Spinal cord (tissue), 10 donors: ENCODE measurements at places on chromosomes 12 and 14. TPM values are rescaled to one million over a fixed set of nuclear protein-coding genes. Genes with fewer than 3 reads are reported as not detected.

GRCh38 chr12:121649819-121650353, 19.6 kb downstream of the MORN3 start:
- DNase-seq, result no peak

DNA sequence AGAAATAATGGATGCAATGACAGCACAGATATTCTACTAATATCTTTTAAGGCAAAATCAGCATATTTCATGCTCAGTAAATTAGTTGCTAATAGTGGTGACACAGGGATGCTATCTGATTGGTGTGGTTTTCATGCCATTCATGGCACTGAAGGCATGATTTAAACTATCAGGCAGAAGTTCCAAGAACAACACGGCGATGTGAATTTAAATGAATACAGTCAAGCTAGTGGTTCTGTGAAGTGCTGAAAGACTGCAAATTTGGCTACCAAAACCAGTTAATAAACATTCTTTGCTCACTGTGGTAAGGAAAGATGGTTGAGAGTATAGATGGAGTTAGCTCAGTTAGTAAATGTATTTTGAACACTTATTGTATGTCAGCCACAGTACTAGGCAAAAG, 272.0 kb upstream of the DIO2 start:
- no peak for DNase-seq

- no peak for DNase-seq
These were observed 50.9 kb downstream of the TRPV4 start for GRCh38 chr12:109782326-109782703.

- DNase-seq, result no peak
These were observed 101.5 kb downstream of the GPR135 start for GRCh38 chr14:59363531-59364226.

DNA sequence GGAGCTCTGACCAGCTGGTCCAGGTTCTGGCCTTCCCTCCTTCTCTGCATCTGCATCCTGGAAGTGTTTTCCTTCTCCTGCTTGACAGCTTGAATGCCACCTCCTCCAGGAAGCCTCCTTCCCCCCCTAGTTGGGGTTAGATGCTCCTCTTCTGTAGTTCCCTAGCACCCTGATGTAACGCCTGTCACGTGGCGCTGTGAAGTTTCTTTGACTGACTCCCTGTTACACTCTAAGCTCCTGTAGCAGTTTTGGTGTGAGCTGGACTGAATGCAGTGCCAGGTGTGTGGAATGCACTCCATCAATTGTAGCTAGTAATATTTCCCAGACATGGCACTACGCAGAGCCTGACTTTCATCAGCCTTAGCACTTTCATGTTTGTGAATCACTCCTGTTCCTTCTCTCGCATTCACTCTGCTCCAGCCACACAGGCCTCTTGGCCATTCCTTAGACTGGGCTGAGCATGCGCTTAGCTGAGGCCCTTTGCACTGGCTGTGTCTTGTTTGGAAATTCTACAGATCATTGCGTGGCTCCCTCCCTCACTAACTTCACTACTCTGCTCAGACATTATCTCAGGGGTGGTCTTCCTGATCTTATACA, 2.1 kb upstream of the FAIM2 start:
- DNase-seq, result no peak

DNA sequence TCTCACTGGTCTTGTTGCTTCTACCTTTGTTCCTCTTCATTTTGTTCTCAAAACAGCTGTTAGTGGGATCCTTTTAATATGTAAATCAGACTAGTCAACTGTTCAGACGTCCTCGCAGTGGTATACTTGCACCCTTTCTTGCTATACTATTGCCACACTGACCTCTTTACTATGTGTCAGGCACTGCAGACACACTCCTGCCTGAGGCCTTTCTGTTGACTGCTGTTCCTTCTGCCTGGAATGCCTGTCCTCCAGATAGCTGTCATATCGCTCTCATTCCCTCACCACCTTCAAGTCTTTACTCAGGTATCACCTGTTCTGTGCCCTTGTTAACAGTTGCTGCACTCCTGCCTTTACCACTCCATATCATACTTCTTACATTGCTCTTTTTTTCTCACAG, 90.0 kb upstream of the TMEM263 start:
- no peak for DNase-seq

GRCh38 chr14:39431416-39432178, 636 bp downstream of the FBXO33 start:
- no peak for DNase-seq

DNA sequence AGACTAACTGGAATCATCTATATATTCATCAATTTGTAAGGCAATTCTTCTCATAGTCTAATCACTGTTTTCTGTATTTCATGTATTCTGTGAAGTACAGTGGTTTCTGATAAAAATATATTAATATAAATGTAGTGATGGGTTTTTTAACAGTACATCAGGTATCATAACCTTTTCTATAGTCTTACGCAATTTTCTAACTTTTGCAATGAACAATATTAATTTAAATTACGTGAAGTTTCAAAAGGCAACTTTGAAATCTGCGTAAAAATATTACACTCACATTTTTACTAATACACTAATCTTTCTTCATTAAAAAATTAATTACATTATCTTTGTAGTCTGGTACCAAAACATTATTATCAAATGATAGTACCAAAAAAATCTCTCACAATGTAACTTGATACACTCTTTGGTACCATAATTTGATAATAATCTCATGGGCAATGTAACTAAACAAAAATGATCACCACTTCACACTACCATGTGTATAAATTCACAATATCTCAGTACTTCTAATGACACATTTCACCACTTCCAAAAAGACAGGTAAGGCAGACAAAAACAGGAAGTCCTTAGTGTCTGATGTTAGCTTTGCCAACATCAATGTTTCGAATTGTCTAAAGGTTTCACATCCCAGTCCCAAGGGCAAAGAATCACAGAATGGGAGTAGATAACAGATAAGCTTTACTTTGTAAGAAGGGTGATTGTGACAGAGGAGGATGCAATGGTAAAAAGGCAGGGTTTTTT, 8.7 kb downstream of the DNAI7 start:
- no peak for DNase-seq

DNA sequence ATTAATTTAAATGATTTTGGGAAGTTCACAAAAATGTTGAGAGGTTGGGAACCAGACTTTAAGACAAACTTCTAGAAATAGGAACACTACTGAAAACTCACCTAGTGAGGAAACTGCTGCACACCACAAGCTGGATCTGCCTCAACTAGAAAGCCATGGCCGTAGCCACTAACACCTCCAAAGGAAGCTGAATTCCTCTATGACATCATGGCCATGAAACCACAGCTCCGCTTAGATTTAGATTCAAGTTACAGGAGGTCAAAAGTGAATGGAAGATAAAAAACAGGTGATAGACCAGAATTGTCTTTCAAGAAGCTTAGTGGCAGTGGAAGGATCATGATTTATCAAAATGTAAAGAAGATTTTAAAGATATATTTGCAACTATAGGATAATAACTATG, 208.8 kb upstream of the ALG10 start:
- DNase-seq, result no peak

DNA sequence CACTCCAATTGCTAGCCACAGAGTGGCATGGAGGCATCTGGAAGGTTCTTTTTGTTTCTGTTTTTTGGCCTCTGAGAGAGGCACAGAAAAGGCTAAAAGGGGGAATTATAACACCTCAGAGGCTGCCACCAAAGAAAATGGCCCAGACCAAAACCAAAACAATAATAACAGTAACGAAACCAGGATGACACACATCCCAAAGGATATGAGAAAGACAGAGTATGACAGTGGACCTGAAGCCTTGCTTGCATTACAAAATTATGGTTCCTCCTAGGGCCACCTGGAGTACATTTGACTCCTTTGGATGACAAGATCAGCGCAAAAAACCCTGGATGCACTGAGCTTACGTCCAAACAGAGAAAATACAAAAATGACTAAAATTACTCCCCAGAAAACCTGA, 152.7 kb downstream of the AEBP2 start:
- DNase-seq, result no peak

DNA sequence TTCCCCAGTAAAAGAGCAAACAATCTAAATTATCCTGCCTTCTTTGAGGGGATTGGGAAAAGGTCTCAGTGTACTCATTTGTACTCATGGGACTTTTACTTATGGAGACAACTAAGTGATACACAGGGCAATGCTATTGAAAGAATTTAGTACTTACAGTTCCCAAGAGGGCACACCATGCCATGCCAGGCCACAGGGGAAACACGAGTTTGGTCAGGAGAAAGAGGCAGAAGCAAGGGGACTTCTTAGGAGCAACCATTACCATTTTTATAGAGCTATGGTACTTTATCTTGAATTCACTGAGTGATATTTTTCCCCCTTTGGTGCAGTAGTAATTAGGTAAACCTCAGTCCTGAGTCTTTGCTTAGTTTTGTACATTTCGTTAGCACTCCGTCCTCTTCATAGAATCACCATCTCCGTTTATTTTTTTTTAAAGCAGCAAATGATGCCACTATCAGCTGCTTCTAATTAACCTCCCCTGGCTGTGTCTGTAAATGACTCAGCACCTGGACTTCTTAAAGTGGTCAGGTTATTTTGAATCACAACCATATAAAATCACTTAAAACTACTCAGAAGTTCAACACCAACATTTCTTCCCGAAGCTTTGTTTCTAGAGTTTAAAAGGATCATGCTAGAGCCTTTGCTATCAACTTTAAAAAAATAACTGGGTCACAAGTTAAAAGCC, 5.9 kb upstream of the WASHC3 start:
- no peak for DNase-seq

DNA sequence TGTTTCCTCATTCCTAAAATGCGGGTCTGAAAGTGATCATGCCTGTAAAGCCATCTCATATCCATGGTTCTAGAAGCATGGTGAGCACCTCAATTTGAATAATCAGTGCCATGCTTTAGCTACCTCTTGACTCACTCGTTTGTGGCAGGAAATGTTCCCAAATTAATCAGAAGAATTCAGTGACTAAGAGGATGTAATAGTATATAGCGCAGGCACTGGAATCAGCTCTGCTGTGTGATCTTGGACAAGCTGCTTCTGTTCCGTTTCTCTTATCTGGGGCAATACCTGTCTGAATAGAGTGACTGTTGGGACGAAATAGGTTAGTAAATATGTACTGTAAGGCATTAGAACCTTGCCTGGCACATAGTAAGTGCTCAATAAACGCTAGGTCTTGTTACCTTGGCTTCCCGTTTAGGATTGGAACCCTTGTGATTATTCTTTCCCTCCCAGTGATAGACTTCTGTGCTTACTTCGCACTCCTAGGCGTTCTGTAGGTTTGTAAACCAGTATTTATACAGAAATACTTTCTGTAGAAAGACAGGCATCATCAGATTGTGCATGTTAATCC, 820 bp upstream of the SMAGP start:
- DNase-seq, result no peak

DNA sequence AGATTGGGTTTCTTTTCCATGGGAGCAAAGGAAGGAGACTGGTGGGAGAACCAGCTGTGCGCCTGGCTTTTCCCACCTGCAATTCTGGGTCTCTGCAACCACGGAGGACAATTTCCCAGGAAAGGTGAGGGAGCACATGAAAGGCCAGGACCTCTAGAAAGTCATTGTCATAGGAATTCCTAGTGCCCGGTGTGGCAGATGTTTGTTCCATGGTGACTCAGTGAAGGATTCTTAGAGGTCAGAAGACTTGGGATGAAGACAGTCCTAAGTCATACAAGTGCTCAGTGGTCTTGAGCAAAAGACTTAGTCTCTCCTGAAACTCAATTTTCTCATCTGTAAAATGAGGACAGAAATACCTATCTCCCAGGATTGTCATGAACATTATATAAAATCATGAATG, 51.3 kb downstream of the KCNA5 start:
- no peak for DNase-seq

DNA sequence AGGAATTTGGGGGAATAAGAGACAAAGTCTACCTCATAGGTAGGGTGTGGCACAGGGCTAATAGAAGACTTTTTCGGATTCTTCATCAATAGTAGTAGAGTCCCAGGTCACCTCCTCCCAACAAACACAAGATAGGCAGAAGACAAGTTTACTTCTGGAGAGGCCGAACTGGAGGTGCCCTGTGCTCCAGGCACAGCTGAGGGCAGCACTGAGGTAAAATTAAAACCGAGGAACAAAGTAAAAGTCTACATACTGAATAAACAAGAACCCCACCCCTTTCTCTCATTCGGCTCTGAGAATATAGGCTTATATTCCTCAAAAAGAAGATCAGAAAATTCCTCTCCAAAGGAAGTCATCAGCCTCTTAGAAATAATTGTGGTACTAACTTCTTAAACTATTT, 161.5 kb downstream of the SEC23A start:
- no peak for DNase-seq

- DNase-seq, result no peak
These were observed 2.1 kb upstream of the PTPN6 start for GRCh38 chr12:6948873-6949594.

DNA sequence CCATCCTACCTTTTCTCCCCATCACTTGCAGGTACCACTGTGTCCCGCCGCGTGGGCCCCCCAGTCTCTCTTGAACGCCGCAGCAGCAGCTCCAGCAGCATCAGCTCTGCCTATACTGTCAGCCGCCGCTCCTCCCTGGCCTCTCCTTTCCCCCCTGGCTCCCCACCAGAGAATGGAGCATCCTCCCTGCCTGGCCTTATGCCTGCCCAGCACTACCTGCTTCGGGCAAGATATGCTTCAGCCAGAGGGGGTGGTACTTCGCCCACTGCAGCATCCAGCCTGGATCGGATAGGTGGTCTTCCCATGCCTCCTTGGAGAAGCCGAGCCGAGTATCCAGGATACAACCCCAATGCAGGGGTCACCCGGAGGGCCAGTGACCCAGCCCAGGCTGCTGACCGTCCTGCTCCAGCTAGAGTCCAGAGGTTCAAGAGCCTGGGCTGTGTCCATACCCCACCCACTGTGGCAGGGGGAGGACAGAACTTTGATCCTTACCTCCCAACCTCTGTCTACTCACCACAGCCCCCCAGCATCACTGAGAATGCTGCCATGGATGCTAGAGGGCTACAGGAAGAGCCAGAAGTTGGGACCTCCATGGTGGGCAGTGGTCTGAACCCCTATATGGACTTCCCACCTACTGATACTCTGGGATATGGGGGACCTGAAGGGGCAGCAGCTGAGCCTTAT, 9.2 kb downstream of the ARHGAP9 start:
- no peak for DNase-seq

- no peak for DNase-seq
These were observed 105.5 kb downstream of the SOX5 start for GRCh38 chr12:23843958-23844357.

DNA sequence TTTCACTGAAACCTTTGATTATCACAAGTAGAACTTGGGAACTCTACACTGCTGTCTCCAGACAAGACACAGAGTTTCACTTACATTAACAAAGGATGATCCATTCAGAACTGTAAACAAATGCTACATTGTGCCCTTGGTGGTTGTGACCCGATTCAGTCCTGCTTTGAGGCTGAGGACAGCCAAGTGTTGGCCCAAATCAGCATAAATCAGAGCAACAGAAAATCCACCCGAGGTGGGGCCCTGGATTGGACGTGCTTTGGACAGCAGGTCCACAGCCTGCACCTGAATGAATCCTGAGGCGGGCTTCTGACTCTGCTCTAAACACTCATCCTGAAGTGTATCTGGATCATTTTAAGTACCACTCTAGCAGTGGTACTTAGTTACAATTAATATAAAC, 68.8 kb downstream of the PPP2R5C start:
- no peak for DNase-seq

- DNase-seq, result no peak
These were observed 66.7 kb downstream of the SMOC1 start for GRCh38 chr14:69945912-69946311.

The C14orf132 gene
- polyA plus RNA-seq, result 125 TPM

The HPD gene
- polyA plus RNA-seq, result 0.26 TPM

The MOK gene
- polyA plus RNA-seq, result 57.5 TPM

The LRRC10 gene
- 0.06 TPM for polyA plus RNA-seq

The BICDL1 gene
- polyA plus RNA-seq, result 55.1 TPM

The VRTN gene
- not detected for polyA plus RNA-seq

The TC2N gene
- polyA plus RNA-seq, result 5.4 TPM

The AKAP5 gene
- 6.8 TPM for polyA plus RNA-seq

The PZP gene
- 0.47 TPM for polyA plus RNA-seq
